Neural crest cell (in vitro differentiated cells): ENCODE measurements at places on chromosomes 6 and 20. TPM values are rescaled to one million over a fixed set of nuclear protein-coding genes. Genes with fewer than 3 reads are reported as not detected.

Gene PTK6
- total RNA-seq: not detected in 2 replicates

DNA sequence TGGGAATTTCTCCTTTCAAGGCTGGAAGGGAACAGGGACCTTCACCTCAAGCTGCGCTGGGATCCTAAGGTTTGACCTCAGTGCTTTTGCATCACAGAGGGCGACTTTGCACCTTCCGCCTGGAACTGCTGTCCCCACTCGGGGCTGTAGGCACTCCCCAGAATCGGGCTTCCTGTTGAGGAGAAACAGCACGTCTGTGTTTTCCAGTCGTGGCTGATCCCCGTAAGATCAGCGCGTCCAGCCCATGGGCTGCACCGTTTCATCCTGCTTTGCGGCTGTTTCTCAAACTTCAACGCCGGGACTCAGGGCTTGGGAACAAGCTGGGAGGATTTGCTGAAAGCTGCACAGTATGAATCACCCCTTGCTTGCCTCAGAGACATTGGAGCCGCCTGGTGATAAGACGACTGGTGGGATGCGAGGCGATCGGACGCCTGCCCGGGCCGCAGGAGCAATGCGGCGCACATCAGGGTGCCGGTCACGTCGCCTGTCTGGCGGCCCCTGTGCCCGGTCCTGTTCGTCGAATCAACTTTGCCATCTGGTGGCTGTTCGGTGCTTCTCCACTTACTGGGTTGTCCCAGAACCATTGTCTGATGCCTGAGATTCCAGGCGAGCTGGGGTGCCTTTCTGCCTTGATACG lies 53.6 kb upstream of the FRMD1 start:
- H3K27ac ChIP-seq: peak overlapping the region; percentile 12
- H3K4me3 ChIP-seq: no peak overlapping the region
- H3K4me1 ChIP-seq: peaks cover 15% of the 10 kb centered on the region
- peak; percentile 44 for DNase-seq
- peaks cover 25% of the 10 kb centered on the region for H3K27me3 ChIP-seq

DNA sequence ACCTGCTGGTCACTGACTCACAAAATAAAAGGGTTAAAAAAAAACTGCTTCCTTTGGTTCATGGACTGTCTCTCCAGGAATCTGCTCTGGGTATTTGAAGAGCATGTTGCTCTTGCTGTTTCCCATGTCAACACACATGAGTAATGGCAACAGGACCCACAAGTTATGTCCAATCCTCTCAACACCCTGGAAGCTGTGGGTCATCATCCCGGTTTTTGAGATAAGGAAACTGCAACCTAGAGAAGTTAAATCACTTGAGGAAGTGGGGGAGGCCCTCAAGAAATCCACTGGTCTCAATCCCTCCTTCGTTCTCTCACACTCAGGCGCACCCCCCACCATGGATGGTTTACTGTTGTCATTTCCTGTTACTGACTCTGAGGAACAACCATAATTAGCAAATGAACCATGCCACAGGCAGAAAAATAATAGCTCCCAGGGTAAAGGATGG lies 12.4 kb downstream of the MAP1LC3A start:
- no peak overlapping the region for H3K4me3 ChIP-seq
- H3K27me3 ChIP-seq: no peaks in the 10 kb centered on the region
- peaks cover 13% of the 10 kb centered on the region for H3K36me3 ChIP-seq
- no peak for DNase-seq
- H3K4me1 ChIP-seq: peaks cover 25% of the 10 kb centered on the region

DNA sequence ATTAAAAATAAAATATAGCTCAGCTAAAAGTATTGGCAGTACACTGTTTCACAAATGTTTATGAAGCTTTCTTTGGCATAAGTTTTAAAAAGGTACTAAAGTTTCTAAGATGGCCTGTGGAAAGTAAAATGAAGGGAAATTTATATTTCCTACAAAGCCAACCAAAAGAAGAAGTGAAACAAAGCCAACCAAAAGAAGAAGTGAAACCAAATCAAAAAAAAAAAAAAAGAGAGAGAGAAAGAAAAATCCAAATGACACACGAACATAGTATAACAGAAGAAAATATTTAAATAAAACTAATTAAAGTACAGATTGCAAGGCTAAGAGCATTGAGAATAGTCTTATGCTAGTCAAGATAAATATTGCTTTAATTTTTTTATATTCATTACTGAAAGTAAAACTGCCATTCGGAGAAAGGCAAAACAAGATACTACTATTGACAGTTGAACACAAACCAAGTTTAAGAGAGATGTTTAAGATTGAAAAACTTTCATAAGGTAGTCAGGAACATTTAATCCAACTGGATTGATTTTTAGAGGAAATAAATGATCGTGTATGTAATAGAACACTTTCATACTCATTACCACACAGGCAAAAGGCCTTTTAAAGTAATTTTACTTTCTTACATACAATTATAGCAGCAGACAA lies 12.8 kb upstream of the KHDRBS2 start:
- H3K4me1 ChIP-seq: no peaks in the 10 kb centered on the region
- no peak overlapping the region for H3K27ac ChIP-seq
- H3K4me3 ChIP-seq: no peak overlapping the region
- DNase-seq: no peak
- H3K27me3 ChIP-seq: no peaks in the 10 kb centered on the region

DNA sequence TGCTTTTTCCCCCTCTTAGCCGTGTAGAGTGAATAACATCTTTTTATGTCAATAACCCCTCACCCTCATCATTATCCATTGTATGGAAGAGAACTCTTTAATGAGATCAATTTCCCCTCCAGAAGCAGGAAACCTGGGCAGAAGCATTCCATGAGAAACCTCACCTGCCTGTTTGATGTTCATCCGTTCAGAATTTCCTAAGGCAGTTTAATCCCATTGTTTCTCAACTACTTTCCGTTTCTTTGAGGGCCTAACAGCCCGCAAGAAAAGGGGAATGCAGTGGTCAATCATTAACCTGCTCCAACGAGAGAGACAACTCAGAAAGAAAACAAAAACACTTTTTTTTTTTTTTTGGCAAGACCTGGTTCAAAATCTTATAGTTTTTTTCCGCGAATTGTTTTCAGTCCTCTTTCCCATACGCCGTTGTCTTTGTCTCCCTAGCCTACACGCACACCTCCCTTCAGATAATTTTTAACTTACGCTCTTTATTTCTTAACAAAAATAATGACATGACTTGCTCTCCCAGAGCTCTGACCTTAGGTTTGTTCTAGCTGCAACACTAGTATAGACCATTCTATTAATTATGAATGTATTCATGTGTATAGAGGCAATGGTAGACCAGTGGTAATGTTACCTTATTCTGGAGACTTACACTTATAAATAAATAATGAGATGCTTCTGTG lies 25.6 kb upstream of the ID4 start:
- H3K27ac ChIP-seq: no peak overlapping the region
- H3K27me3 ChIP-seq: no peaks in the 10 kb centered on the region

- no peak overlapping the region for H3K27ac ChIP-seq
- H3K4me1 ChIP-seq: no peaks in the 10 kb centered on the region
- H3K36me3 ChIP-seq: no peaks in the 10 kb centered on the region
- peaks cover 6% of the 10 kb centered on the region for H3K27me3 ChIP-seq
These were observed 98.6 kb downstream of the KCNQ5 start for GRCh38 chr6:72720464-72720863.

GRCh38 chr20:48295966-48296421 lies 510.7 kb upstream of the SULF2 start:
- H3K27ac ChIP-seq: peak overlapping the region; percentile 81
- H3K4me1 ChIP-seq: peaks cover 46% of the 10 kb centered on the region
- no peak for DNase-seq
- peaks cover 9% of the 10 kb centered on the region for H3K27me3 ChIP-seq

DNA sequence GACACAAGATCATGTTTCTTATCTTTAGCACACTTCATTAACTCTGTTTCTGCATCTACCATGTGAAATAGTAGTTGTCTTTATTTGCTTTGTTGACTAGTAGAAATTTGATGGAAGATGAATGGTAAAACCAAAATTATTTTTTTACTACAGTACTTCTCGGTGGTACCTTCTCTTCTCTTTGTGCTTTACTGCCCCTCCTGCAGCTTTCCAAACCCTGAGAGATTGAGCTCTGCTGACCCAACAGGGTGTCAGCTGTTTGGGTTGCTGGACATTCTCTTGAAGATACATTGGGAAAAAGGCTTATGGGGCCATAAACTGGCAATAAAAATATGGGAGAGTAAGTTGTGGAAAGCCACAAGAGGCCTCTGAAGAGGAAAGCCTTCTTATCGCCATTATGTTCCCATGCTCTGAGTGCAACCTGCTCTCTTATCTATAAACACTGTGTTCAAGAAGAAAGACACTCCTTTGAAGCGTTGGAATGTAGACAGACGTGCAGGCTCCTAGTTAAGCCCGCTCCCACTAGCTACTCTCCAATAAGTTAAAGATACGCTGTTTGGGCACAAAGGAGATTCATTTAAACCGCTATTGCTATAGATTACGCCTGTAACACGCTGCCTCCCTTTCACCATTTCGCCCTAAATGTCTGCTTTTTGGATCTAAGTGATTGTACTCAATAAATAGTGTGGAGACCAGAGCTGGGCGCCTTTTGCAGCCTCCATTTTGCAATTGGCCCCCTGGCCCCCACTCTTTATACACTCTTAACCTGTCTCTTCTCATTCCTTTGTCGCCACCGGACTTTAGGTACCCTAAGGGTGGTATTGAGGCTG lies 60.1 kb upstream of the PRSS16 start:
- H3K36me3 ChIP-seq: no peaks in the 10 kb centered on the region
- H3K27me3 ChIP-seq: peaks cover 5% of the 10 kb centered on the region
- no peak for DNase-seq

Gene LY6G6F
- not detected in 2 replicates for total RNA-seq

- H3K27me3 ChIP-seq: peaks cover 4% of the 10 kb centered on the region
- peaks cover 4% of the 10 kb centered on the region for H3K4me1 ChIP-seq
- H3K36me3 ChIP-seq: no peaks in the 10 kb centered on the region
These were observed 43.4 kb downstream of the SLC22A3 start for GRCh38 chr6:160391419-160392116.

Gene TRIM15
- not detected in 2 replicates for total RNA-seq

DNA sequence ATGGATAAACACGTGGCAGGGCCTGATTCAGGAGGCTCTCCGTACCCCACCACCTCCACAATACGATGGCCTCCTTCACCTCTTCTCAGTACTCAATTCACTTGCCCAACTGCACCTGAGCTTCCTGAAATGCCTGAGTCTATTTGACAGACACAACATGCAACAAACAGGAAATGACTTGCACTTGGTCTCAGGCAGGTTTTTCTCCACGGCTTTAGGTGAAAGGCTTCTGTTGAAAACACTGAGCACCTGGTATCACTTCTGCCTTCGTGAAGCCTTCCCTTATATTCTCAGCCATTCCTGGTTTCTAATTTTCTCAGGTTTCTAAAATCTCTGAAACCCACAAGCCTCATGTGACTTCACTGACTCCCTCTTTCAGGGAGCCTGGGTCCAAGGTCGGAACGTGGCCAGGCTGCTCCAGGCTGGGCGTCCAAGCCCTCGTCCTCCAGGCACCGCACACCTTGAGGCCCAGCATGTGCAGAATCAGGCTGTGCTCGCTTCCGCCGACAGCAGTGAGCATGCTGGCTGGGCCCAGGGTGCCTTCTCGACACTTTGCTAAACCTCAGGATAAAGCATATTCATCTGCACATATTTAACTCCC lies 34.7 kb downstream of the TAF4 start:
- DNase-seq: no peak
- peaks cover 52% of the 10 kb centered on the region for H3K4me1 ChIP-seq
- H3K27me3 ChIP-seq: no peaks in the 10 kb centered on the region

Gene GZF1
- 21.9 and 24.4 TPM in 2 replicates for total RNA-seq

- H3K4me3 ChIP-seq: no peak overlapping the region
- H3K36me3 ChIP-seq: no peaks in the 10 kb centered on the region
- H3K4me1 ChIP-seq: peaks cover 24% of the 10 kb centered on the region
- DNase-seq: peak; percentile 31
- H3K27me3 ChIP-seq: no peaks in the 10 kb centered on the region
These were observed 19.0 kb upstream of the MLN start for GRCh38 chr6:33822575-33823395.

Gene HLA-DQA2
- not detected in 2 replicates for total RNA-seq

DNA sequence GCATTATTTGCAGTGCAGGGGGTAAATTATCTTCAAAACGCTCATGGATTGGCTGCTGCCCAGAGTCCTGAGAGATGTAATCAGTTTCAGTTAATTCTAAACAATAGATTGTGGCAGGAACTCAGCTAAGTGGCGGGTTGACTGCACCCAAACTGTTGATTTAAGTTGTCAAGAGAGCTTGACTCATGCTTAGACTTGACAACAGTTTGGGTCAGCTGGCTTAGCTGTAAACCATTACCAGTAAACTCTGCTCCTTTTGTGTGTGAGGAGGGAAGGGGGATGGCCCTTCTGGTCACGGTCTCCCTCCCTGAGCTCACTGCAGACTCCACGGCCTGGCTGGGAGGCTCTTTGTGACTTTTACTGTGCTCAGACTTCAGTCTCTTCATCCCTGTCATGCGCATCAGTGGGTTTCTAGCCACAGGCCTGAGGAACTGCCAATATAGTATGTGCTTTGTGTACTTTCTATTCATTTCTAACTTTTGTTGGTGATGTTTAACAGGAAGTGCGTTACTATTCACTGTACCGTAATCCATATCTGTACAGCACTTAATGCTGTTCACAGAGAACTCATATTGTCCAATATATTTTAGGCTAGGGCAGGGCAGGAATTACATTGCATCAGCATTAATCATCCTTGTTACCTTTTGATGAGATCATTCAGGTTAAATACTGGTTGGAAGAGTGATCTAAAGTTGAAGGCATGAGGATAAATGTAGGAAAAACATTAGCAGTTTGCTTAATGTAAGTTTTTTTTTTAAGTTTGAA lies 488.3 kb downstream of the CDKAL1 start:
- peaks cover 10% of the 10 kb centered on the region for H3K36me3 ChIP-seq
- no peak overlapping the region for H3K4me3 ChIP-seq
- peak overlapping the region; percentile 12 for H3K27ac ChIP-seq

- DNase-seq: no peak
- H3K27me3 ChIP-seq: peaks cover 11% of the 10 kb centered on the region
- no peak overlapping the region for H3K4me3 ChIP-seq
- H3K4me1 ChIP-seq: no peaks in the 10 kb centered on the region
- peaks cover 2% of the 10 kb centered on the region for H3K36me3 ChIP-seq
These were observed 8.7 kb downstream of the CCDC170 start for GRCh38 chr6:151502499-151502898.

DNA sequence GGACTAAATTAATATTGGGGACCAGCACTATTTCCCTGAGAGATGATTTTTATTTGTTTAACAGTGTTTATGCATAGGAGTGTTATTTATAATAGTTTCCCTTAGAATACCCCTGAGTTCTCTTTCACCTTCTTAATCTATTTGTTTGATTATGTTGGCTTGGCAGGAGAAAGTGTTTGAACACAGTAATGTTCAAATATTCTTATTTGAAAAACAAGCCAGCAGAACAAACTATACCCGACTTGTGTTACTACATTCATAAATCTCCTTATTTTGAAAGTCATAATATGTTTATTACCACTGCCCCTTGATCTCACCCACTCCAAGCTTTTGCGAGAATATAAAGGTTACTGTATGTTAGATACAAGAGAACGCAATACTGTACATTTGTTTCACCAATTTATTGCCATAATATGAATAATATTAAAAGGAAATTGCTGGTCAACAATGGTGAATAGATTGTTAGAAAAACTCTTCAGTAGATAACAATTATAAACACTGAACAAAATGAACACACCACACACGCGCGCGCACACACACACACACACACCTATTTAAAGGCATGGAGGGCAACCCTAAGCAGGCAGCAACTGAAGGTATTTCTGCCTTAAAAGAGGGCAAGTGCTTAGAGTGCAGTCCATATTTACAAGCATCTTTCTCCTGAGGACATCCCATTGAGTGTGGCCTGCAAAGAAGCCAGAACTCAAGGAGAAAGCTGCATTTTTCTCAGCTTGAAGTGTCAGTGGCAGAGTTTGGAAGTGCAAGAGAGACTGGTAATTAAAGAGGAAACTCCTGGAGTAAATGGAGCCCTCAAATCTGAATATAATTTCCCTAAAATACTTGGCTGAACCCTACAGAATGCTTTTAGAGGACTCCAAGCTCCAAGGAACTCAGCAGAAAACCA lies 279.4 kb upstream of the MAN1A1 start:
- no peaks in the 10 kb centered on the region for H3K4me1 ChIP-seq
- no peak for DNase-seq
- no peak overlapping the region for H3K4me3 ChIP-seq
- H3K27me3 ChIP-seq: no peaks in the 10 kb centered on the region

Gene TCEA2
- 82.5 and 83.3 TPM in 2 replicates for total RNA-seq
